ENCODE measurements at places on chromosomes 2 and 18.

- no peak for DNase-seq
Observed at GRCh38 chr2:101080211-101081068, 70.7 kb downstream of the TBC1D8 start.

GRCh38 chr18:13641551-13642439 lies 84.6 kb downstream of the FAM210A start:
- DNase-seq: no peak

- peak; percentile 28 for DNase-seq
Observed at GRCh38 chr2:44550561-44550960, 188.8 kb downstream of the CAMKMT start.

DNA sequence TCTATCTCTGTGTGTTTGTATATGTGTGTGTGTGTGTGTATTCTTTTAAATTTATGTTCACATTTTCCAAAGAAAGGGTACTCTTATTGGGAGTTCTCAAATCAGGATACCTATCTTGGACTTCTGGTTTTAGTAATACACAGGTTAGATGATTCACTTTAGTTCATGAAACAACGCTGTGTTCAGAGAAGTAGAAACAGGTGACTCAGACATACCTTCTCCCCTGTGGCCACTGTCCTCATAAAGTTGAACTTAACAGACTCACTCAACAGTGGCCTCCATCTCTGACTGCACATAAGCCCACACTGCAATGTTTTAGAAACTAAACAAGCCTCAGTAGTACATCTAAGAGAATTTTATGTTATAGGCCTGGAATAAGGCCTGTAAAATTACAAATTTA lies 566.6 kb upstream of the VRK2 start:
- DNase-seq: no peak

DNA sequence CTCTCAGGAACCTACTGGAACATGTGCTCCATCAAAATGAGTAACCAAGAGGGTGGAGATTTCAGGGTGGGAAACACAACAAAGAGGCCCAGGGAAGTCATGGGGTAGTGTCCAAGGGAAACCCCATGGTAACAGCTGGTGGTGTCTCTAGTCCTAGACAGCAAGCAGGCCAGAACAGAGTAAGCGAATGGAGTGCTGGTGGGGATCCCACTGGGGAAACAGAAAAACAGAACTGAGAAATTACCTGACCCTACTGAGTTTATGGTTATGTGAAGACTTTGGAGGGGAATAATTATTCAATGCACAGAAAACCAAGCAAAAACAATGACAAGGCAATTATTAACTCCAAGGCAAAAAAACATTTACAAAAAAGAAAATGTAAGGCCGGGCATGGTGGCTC lies 16.9 kb downstream of the ERCC3 start:
- no peak for DNase-seq

- DNase-seq: no peak
Observed at GRCh38 chr2:121490584-121491133, 40.0 kb upstream of the RNU4ATAC start.

DNA sequence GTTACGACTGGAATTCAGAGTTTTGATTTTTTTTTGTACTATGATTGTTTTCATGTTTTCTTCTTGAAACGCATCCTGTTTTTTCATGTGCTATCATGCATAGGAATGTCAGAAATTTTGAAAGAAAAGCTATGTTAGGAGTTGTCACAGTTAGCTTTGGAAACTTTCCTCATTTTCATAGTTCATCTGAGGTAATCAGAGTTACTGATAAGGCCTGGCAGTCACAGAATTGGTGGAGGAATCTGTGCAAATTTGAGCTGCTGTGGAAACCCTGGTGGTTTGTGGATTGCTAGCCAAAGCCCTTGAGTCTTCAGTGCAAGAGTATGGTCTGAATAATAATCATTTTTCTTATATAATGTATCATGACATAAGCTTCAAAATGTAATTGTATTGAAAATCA lies 401.0 kb downstream of the CNTNAP5 start:
- no peak for DNase-seq

GRCh38 chr2:105187531-105187930 lies 54.0 kb upstream of the GPR45 start:
- DNase-seq: no peak

DNA sequence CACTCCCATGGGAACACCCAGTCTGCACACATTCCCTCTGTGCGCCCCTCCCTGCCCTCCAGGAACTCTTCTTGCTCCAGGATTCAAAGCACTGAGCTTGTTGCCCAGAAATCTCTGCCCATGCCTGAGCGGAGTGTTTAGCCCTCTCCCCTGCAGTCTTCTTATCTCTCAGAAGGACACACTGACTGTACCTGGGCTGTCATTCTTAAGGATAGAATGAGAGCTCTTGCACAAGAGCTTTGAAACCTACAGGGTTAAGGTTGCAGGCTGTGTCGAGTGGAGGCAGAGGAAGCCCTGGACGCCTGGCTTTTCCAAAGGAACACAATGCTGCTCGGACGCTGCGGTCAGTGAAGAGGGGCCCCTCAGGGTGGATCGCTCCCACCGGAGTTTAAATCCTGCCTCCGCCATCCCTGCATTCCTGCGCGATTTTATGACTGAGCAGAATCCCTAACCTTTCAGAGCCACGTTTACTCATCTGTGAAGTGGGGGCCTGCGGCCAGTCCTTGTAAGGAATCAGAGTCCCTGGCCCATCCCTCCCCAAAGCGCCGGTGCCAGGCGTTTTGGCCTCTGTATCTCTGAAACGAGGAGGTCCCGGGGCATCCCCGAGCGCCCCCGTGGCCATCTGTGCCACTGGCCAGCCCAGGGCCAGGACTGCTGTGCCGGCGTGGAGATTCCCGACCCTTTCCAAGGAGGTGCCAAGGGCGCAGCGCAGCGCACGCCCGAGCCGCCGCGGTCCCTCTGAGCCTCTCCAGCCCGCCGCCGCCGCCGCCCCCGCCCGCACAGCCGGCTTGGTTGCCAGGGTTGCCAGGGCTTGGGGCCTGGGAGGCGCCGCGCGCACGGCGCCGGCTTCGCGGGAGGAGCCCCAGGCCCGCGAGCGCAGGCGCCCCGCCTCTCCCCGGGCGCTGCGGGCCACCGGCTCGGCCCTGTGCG lies 58.9 kb downstream of the FAM168B start:
- no peak for DNase-seq

GRCh38 chr18:3508576-3509549 lies 58.9 kb downstream of the TGIF1 start:
- DNase-seq: no peak

DNA sequence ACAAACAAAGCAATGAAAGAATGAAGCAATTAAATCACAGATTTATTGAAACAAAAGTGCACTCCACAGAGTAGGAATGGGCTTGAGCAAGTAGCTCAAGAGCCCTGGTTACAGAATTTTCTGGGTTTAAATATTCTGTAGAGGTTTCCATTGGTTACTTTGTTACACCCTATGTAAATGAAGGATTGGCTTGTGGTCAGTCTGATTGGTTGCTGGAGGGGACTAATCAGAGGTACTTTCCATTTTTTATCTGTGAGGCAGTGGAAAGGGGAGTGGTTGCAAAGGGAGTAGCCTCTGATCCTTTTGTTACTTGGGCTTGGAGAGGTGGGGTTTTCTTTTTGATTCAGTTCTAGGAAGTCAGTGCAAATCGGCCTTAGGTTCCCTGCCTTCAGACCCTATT lies 253.3 kb downstream of the ARL6IP6 start:
- no peak for DNase-seq

GRCh38 chr2:85418132-85419008 lies at the start of gene SH2D6:
Gene SH2D6, plus strand, starts transcription at chr2:85418714. Its CDS starts 10,752 bp downstream, at chr2:85429466.
- DNase-seq: peak; percentile 62

DNA sequence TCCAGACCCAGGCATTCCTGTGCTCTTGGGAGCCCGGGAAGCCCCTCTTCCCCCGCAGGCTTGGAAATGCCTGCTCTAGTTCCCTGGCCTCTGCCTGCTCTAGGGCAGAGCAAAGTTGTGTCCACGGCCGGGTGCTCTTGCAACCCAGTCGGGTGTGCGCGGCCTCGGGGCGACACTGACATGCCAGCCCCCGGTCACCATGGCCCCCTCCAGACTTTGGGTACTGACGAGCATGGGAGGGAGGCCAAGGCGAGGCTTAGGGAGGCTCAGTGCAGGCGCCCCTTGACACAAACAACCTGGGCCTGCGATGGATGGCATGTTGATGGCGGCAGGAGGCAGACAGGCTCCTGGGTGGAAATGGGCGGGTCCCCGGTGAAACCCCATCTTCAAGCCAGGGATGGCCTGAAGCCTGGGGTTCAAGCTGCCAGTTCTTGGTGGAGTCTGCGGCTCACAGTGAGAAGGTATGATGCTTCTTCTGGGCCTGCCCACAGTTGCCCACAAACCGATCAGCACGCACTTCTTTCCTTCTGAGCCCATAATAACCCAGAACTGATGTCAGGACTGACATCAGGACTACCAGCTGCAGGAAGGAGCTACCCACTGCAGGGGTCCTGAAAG lies 689.9 kb downstream of the DSC3 start:
- no peak for DNase-seq

- no peak for DNase-seq
Observed at GRCh38 chr2:193187816-193188215, 993.1 kb upstream of the TMEFF2 start.

GRCh38 chr2:222545823-222546795 lies 109.8 kb downstream of the FARSB start:
- DNase-seq: peak; percentile 20

DNA sequence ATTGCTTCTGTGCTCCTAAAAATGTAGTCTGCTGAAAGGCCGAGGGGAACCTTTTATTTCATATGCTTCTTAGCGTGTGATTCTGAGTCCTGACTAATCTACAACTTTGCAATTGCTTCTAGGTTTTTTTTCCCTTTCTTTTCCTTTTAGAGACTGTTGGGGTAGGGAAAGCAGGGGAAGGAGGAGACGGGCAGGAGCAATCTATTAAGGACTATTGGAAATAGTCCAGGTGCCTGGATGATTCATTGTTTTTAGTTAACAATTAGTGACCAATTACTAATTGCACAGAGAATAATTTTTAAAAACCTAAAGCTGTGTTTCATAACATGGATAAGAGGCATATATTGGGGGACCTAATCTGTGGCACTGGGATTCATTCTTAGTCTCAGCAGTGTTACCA lies 49.4 kb upstream of the STON1 start:
- DNase-seq: no peak

DNA sequence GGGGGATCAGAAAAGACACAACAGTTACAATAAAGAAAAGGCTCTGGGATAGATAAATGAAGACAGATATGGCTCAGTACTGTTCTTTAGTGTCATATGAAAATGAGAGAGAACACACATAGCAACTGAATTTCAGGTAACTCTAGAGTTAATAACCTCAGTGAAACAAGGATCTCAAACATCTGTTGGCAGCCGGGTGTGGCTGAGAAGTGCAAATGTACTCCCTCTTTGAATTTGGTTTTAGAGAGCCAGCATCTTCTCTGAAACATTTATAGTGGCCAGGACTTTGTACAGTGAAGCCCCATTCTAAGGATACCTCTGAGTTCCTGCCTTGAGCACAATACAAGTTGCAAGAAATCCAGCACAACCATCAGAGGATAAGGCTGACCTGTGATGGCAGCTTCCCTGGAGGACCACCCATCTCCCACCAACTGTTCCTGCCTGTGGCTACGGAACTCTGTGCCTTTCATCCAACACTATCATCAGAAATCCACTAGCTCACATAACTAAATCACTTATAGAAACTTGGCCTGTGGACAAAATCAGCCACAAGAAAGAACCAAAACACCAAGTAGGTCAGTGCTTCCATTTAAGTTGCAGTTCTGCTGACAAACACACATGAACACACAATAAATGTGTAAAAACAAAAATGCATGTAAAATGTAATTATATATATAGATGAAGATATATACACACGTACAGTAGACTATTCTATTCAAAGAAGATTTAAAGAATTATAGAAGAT lies 37.3 kb upstream of the PEX13 start:
- no peak for DNase-seq

DNA sequence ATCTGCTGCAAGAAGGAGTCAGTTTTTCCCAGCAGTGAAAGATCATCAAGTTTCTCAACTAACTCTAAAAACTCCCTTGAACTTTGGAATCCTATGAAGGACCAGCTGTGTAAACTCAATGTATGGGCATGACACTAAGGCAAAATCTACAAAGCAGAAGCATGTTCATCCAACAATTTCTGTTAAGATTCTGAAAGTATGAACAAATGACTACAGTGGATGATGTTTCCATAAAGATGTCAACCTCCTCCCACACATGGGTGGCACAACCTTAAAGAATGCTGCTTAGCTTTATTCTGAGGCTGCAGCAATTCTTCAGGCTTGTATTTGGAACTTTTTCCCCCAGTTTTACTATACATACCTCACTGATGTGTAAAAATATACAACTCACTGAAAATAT lies 47.2 kb downstream of the WDR33 start:
- DNase-seq: no peak

DNA sequence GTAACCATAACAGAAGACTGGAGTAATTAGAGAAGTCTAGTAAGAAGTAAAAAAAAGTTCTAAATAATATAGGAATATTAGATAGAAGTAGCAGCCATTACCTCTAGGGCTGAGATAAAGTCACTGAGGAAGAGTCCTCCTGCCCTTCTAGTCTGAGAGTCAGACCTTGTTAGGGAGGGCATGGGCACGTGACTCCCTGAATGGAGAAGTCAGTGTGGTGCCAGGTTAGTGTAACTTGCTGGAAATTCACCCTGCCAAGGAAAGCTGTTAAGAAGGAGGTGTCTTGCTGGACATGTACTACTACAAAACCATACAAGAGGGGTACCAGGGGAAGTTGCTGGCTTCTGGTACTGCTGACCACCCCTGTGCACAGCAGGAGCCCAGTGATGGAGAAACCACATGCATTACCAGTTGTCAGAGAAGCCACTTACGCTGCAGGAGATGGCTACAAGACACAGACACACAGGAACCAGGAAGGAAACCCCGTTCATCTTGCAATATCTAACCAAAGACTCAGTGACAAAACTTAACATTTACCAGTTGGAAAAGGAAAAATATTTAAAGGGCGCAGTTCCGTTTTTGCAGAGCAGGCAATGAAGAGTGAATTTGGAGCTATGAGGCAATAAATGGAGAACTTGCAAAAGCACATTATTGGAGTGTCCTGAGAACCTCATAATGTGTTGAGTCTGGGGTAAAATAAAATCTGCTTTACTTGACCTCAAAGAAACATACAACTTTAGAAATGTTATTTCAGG lies 77.2 kb upstream of the TLK1 start:
- DNase-seq: peak; percentile 78

DNA sequence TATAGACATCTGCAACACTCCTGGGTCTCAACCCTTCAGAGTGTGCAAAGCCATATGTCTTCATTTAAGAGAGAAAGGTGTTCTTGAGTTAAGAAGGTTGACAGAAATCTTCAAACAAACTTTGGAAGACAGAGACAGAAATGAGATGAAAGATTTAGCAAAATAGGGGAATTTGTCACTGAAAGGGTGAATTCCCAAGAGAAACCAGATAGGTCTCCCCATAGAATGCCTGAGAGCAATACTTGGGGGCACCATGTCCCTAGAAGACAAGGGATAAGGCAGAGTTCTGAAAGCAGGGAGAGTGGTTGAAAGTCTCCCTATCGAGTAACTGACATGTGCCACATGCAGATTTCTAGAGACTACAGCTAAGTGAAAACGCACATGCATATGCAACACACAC lies 50.0 kb downstream of the AP1S3 start:
- no peak for DNase-seq

DNA sequence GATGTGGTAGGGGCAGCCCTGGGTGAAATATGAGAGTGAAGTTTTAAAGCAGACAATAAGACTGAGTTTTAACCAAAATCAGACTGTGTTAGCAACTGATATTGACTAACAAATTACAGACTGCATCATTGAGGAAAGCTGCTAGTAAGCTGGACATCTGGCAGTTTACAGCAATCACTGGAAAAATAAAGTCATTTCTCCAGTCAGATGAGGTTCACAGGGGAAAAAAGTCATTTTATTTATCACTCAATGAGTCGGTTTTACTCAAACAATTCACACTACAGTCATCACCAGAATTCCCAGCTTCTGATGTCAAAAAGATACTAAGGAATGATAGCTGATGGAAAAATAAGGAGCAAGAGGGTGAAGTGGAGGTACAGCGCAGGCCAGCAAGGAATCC lies 10.5 kb upstream of the TMEM177 start:
- no peak for DNase-seq

Data from AML-193 (cell line).